Neural progenitor cell (in vitro differentiated cells): ENCODE measurements at places on chromosomes 11 and 22. TPM values are rescaled to one million over a fixed set of nuclear protein-coding genes. Genes with fewer than 3 reads are reported as not detected.

DNA sequence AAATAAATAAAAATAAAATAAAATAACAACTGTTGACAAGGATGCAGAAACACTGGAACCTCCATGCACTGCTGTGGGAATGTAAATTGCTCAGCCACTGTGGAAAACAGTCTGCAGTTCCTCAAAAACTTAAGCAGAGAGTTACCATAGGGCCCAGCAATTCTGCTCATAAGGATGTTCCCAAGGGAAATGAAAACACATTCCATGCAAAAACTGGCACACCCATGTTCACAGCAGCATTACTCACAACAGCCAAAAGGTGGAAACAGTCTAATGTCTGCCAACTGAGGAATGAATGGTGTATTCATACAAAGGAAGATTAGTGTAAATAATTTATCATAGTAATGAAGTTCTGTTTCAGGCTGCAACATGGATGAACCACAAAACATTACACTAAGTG is 3.2 kb upstream of the KRTAP5-10 start:
- H3K27me3 ChIP-seq, result no peaks in the 10 kb centered on the region
- no peaks in the 10 kb centered on the region for H3K4me1 ChIP-seq
- H3K36me3 ChIP-seq, result no peaks in the 10 kb centered on the region
- H3K4me3 ChIP-seq, result no peak overlapping the region

DNA sequence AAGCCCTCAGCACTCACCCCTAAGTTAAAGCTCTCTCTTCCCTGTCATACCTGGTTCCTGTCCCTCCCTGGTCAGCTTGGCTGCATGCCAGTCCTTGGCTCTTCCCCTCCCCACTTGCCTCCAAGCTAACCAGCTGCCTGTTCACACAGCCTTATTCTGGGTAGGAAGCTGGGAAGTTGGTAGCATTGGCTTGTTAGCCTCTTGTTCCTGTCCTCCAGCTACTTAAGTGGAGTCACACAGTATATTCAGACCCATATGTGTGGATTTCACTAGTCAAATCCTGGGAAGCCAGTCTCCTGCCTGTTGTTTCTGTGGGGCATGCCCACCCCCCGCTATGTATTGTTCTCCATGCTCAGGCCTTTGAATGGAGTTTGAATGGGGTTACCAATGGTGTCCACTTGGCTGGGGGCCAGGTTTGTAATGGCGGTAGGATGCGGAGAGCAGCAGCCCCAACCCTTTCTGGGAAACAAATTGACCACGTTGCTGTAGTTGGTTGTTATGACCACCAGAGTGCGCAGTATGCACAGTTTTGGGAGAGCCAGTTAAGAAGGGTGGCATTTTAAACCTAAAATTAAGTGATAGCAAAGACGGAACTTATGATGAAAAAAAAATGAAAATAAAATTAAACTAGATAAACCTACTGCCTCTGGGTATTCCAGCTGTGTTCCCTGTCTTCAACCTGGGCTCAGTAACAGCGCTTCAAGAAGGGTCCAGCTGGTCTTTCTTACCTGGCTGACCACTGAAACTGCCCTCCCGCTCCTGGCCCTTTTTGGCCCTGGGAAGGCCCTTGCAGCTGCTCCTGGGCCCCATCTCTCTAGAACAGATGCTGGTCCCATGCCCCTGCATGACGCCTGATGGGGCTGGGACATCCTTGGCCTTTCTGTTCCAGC is 10.7 kb upstream of the RPS3 start:
- H3K4me3 ChIP-seq, result no peak overlapping the region
- peak; percentile 79 for DNase-seq
- H3K27ac ChIP-seq, result no peak overlapping the region
- H3K27me3 ChIP-seq, result no peaks in the 10 kb centered on the region

- no peaks in the 10 kb centered on the region for H3K36me3 ChIP-seq
- DNase-seq, result no peak
- H3K27me3 ChIP-seq, result no peaks in the 10 kb centered on the region
- no peaks in the 10 kb centered on the region for H3K4me1 ChIP-seq
These were observed 644 bp downstream of the SPTY2D1 start for GRCh38 chr11:18633256-18634139.

The MIEF1 gene
- 22.0 and 32.7 TPM in 2 replicates for total RNA-seq

GRCh38 chr22:29003552-29003951 is 58.1 kb downstream of the C22orf31 start:
- no peak overlapping the region for H3K4me3 ChIP-seq
- peaks cover 28% of the 10 kb centered on the region for H3K4me1 ChIP-seq
- H3K27ac ChIP-seq, result no peak overlapping the region
- H3K36me3 ChIP-seq, result no peaks in the 10 kb centered on the region

- no peak for DNase-seq
- no peak overlapping the region for H3K4me3 ChIP-seq
- H3K27ac ChIP-seq, result no peak overlapping the region
- H3K36me3 ChIP-seq, result no peaks in the 10 kb centered on the region
- no peaks in the 10 kb centered on the region for H3K27me3 ChIP-seq
- H3K4me1 ChIP-seq, result peaks cover 21% of the 10 kb centered on the region
These were observed 1.5 kb upstream of the RPS6KA4 start for GRCh38 chr11:64357446-64357845.

- no peak for DNase-seq
- H3K36me3 ChIP-seq, result no peaks in the 10 kb centered on the region
- H3K4me3 ChIP-seq, result no peak overlapping the region
- no peaks in the 10 kb centered on the region for H3K27me3 ChIP-seq
These were observed 5.0 kb downstream of the TUB start for GRCh38 chr11:8086001-8086479.

The OR8K5 gene
- total RNA-seq, result not detected in 2 replicates

DNA sequence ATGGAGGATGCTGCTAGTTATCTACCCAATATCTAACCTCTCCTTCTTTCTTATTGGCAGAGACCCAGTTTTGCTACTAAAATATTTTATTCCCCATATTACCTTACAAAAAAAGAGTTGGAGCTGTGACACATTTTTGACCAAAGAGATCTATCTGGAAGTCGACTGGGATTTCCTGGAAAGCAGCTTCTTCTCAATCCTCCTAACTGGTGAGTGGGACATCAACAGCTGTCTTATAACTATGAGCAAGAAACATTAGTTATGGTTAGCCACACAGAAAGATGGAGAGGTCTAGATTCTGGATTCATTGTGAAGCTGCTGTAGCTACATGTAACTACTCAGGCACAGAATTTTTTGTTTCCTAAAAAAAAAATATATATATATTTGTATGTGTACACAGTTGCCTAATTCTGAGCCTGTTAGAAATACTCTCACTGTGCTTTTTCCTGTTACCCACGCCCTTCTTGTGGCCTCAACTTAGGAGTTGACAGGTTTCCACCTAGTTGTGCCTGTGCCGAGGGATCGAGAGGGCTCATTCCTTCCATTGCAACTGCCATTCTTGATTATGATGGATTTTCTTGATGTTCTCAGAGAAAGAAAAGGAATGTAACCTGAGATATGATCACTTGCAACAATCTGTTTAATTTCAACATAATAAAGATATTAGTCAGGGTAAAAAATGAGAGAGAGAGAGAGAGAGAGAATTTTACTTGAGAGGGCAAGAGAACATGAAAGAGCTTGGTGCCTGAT is 142.0 kb downstream of the SLC17A6 start:
- DNase-seq, result no peak
- no peak overlapping the region for H3K27ac ChIP-seq
- no peak overlapping the region for H3K4me3 ChIP-seq
- H3K4me1 ChIP-seq, result no peaks in the 10 kb centered on the region
- no peaks in the 10 kb centered on the region for H3K27me3 ChIP-seq

The HBG1 gene
- total RNA-seq, result not detected in 2 replicates

The MPPED2 gene
- 1.6 and 3.4 TPM in 2 replicates for total RNA-seq

DNA sequence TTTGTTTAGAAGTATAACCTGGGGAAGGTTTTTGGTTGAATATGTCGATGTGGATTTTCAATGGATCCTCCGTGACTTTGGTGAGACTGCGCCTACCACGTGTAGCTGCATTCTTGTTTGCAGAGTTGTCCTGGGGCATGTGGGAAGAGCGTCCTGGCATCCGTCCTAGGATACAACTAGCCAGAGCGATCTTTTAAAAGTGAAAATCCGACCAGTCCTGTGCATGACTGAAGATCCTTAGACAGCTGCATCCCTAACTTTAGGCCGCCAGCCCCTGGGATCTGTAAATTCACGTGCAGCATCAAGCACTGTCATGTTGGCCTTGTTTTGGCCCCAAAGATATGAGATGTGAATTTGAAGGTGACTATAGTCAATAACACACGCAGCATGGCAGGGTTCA is 22.4 kb upstream of the THY1 start:
- no peak overlapping the region for H3K4me3 ChIP-seq
- no peaks in the 10 kb centered on the region for H3K4me1 ChIP-seq
- H3K27me3 ChIP-seq, result no peaks in the 10 kb centered on the region

The GVQW3 gene
- total RNA-seq, result 14.8 and 15.2 TPM in 2 replicates
